T-helper 9 cell (primary cell): ENCODE measurements at places on chromosomes 1 and 21.

DNA sequence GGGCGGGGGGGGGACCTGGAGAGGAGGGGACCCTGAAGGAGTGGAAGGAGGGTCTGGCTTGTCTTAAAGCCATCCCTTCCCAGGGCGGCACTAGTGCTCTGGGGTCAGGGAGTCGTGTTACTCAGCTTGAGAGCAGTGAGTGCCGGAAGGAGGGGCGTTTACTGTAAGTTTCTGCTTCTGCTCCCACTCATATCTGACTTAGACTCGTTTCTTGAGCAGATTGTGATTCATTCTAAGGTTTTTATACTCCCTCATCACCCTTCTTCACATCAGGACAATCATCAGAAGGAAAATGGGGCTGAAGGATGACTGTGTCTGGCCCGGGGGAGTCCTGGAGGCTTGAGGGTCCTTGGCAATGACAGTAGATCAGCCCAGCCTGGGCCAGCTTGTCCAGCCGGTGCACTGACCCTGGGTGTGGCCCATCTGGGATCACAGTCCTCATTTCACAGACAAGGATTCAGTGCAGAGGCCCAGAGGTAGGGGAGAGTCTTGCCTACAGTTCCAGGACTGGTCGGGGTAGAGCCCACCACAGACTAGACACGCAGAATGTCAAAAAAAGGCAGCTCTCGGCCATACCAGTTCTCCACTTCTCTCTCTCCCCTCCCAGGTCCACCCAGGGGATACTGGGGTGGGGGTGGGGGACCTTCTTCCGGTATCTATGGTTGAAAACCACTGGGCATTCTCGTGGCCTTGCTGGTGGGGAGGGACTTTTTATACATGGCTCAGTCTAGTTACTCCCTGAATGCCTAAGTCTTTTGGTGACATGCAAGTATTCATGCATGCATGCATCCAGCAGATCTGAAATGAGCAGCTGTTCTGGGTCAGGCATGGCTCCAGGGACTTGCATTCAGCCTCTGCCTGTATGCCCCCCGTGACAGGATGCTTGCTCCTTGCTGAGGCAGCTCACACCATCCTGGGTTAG lies 5.1 kb downstream of the TNFRSF8 start:
- DNase-seq: no peak

DNA sequence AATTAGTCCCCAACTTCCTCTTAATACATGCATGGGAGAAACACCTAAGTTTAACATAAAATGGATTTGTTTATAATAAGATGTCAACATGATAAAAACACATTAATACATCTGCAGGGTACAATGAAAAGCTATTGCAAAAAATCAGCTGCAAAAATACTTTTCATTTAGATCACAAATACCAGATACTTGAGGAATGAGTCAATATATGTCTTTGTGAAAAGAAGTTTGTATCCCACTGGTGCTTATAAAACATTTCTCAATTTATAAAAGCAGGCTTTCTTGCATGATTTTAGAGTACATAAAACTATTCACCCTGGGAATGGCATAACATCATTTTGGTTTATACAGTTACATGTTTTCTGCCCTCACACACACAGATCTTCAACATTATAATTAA lies 18.6 kb upstream of the PRKAA2 start:
- no peak for DNase-seq

DNA sequence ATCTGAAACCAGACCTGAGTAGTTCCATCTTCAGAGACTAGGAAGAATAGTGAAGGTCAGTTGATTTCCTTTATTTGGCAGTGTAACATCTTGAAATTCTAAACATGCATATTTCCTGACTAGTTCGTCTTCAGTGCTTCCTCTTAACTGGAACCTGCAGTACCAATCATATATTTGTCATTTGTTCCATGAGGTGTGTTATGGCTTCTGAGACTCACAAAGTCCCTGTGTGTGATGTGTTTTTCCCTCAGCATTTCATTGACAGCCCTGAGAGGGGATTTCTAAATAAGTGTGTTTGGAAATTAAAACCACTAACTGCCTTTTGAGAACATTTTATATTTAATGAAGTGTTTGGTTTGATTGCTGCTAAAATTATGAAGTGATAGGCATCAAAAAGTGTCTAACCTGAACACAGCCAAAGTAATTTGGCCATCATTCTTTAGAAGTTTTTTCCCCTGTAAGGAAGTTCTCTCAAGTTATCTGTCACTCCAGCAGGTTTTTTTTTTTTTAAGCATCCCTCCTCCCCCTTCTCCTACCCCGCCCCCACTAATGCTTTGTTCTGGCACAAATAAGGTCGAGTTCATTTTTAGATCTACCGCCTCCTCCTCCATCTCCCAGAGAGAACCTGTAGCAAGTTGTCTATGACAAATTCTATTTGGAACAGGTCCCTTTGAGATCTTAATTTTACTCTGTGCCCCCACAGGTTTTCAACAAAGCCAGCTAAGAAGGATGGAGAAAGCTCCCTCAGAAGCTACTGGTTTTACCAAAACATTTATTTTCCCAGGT lies 61.4 kb downstream of the TMEM200B start:
- DNase-seq: no peak

- no peak for DNase-seq
Measured at GRCh38 chr1:197178998-197179397, 32.5 kb upstream of the ASPM start.

DNA sequence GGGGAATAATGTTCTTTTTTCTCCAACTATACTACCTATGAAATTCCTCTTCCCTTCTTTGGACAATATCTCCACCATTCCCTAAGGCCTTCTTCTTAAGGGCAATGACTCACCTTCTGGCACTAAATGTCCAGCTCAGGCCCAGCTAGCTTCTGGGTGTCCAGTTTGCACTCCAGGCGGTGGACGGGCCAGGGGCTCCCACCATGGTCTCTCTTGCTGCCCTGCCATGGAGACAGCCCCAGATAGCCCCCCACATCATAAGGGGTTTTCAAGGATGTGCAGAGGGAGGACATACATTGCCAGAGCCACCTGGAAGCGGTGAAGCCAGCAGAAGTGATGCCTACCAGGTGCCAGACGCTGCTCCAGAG lies 43.8 kb downstream of the C1orf198 start:
- DNase-seq: no peak

GRCh38 chr1:45512641-45513054 lies 9.0 kb downstream of the PRDX1 start:
- DNase-seq: peak; percentile 44

- no peak for DNase-seq
Measured at GRCh38 chr1:95983831-95984230, 737.8 kb upstream of the PTBP2 start.

DNA sequence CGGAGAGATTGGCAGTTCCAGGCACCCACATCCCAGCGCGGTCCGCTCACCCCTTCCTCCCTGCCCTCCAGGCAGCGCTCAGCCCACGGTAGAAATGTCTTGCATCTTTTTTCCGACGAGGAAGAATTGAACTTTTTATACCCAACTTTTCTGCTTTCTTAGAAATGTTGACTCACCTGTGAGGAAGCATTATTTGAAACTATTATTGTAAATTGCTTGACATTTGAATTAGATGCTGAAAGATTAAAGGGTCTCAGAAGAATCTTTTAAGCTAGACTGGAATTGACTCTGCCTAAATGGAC lies 912 bp upstream of the SIPA1L2 start:
- no peak for DNase-seq

GRCh38 chr1:214715126-214715525 lies 112.1 kb downstream of the CENPF start:
- no peak for DNase-seq

- no peak for DNase-seq
Measured at GRCh38 chr1:19731311-19731821, 66.7 kb downstream of the HTR6 start.

DNA sequence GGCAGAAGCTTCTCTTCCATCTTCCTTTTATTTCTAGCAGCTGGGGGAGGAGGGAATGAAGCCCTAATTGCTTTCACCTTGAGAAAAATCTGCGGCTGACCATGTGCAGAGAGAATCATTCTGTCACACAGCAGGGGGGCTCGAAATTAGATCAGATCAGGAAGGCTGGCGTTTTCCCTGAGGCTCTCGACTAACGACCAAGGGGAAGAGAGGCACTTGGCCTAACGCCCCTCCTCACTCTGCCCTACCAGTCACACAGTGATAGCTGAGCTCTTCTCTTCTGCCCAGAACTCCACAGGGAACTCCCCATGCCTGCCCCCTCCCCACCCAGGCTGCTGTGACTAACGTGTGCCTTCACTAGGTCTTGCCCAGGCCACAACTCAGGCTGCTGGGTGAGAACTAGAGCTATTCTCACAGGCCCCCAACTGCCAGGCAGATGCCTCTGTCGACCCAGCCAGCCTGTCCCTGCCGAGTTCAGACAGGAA lies 26.5 kb upstream of the KHDRBS1 start:
- no peak for DNase-seq
